NCI-H1436 (cell line): ENCODE measurements at places on chromosomes 16 and 17.

GRCh38 chr16:726438-727290, at the start of the genes CCDC78 and HAGHL:
Gene CCDC78, minus strand, starts transcription at chr16:726443. Its CDS starts 76 bp downstream, at chr16:726367.
Gene HAGHL, plus strand, starts transcription at chr16:727106. Its CDS starts 404 bp downstream, at chr16:727510.
- DNase-seq: peak; percentile 12

GRCh38 chr17:79987187-79987934, 48.3 kb downstream of the TBC1D16 start:
- no peak for DNase-seq

DNA sequence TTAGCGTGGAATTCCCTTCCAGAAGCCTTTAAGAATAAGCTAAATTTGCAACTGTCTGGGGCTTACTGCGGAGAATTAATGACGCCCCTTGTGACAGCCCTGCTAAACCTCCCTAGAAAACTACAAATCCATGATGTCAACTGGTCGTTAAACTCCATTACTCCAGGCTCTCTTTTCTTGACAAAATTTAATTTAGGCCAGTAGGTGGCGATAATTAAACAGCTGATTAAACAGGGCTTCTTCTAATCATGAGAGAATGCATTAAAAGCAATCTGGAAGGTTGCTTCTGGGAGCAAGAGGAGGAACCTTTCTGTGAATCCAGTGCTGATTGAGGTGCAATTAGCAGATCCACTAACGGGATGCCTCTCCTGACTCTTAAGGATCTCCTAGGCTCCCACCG, 8.1 kb upstream of the NLRP1 start:
- peak; percentile 44 for DNase-seq

GRCh38 chr17:7208027-7208571, 11.5 kb downstream of the DLG4 start:
- no peak for DNase-seq

GRCh38 chr16:88466175-88466862, 13.2 kb downstream of the ZFPM1 start:
- DNase-seq: no peak

DNA sequence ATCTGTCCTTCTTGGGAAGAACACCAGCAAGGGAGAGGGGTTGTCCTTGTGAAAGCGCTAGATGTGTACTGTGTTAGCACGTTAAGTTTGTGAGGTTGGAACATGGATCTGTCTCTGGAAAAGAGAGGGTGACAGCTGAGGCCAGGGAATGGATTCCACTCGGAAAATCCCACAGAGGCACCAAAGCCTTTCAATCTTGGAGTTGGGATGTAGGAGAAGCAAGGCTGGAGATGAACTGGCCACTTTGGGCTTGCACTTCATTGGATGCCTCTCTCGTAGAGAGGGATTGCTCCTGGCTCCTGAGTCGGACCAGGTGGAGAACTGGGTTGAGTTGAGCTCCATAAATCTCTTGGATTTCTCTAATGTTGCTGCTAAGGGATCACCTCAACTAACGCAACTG, 67.2 kb downstream of the CCDC182 start:
- no peak for DNase-seq

- no peak for DNase-seq
These were observed 14.4 kb downstream of the FLYWCH1 start for GRCh38 chr16:2925951-2926649.

- no peak for DNase-seq
These were observed 664.5 kb upstream of the SALL1 start for GRCh38 chr16:51815523-51815922.

GRCh38 chr16:55662644-55663031, 6.8 kb downstream of the SLC6A2 start:
- no peak for DNase-seq

- DNase-seq: no peak
These were observed 23.4 kb upstream of the CPSF4L start for GRCh38 chr17:73284906-73285602.

GRCh38 chr17:1872976-1873375, 43.2 kb downstream of the RPA1 start:
- no peak for DNase-seq

DNA sequence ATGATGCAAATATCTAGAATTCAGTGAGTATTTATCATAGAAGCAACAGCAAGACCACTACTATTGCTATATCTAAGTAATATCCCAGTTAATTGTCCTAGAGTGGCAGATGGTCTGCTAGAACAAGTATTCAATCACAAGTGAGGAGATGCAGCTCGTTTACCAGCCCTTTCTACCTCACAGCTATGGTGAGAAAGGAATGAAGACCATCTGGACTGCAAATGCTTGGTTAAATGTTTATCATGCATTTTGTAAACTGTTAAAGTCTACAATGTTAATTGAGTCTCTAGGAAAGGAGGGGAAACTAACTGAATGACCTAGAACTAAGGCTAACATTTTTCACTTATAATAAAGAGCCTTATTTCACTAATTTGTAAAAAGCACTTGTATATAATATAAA, 52.5 kb downstream of the CNOT1 start:
- no peak for DNase-seq

DNA sequence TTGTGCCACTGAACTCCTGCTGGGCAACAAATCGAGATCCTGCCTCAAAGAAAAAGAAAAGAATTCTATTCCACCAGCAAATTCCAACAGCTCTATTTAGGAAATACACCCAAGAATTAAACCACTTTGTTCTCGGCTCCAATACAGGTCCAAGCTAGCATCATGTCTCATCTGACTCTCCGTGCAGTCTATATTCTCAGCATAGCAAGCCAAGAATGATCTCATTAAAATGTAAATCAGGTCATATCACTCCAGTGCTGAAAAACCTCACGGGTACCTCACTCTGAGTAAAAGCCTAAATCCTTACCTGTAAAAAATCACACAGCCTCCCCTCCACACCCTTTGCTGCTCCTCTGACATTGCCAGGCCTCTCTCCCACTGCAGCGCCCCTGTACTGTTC, 23.9 kb downstream of the UBE2G1 start:
- DNase-seq: no peak

GRCh38 chr16:89011909-89012621, 35.1 kb upstream of the CBFA2T3 start:
- no peak for DNase-seq

GRCh38 chr17:77308861-77309726, 168.3 kb downstream of the SEC14L1 start:
- DNase-seq: no peak

- no peak for DNase-seq
These were observed 41.9 kb upstream of the NSRP1 start for GRCh38 chr17:30074730-30075129.

- DNase-seq: no peak
These were observed 2.9 kb upstream of the SCIMP start for GRCh38 chr17:5237541-5238016.

DNA sequence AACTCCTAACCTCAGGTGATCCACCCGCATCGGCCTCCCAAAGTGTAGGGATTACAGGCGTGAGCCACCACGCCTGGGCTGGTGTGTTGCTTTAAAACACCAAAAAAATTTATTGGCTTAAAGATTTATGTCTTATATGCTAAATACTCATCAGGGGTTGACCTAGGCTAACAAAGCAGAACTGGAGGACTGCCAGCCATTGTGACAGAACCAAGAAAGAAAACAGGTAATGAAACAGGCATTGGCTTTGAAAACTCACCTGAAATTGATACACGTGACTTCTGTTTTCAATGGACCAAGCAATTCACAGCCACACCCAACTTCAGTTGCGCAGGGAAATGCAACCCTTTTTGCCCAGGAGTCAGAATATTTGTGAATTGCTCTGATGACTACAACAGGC, 4.9 kb upstream of the PHAF1 start:
- no peak for DNase-seq

- DNase-seq: no peak
These were observed 168.2 kb upstream of the TNRC6C start for GRCh38 chr17:77790143-77790829.

DNA sequence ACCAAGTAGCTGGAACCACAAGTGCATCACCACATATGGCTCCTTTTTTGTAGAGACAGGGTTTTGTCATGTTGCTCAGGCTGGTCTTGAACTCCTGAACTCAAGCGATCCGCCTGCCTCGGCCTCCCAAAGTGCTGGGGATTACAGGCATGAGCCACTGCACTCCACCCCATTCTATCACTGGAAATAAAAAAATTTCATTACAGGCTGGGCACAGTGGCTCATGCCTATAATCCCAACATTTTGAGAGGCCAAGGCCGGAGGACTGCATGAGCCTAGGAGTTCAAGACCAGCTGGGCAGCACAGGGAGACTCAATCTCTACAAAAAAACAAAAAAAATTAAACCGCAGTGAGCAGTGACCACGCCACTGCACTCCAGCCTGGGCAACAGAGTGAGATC, 60.1 kb downstream of the BRIP1 start:
- no peak for DNase-seq

GRCh38 chr17:27457731-27458523, 1.7 kb downstream of the KSR1 start:
- no peak for DNase-seq

GRCh38 chr16:20415541-20415940, 6.2 kb downstream of the ACSM5 start:
- no peak for DNase-seq

- no peak for DNase-seq
These were observed 26.4 kb upstream of the SLC7A5 start for GRCh38 chr16:87895641-87896141.

DNA sequence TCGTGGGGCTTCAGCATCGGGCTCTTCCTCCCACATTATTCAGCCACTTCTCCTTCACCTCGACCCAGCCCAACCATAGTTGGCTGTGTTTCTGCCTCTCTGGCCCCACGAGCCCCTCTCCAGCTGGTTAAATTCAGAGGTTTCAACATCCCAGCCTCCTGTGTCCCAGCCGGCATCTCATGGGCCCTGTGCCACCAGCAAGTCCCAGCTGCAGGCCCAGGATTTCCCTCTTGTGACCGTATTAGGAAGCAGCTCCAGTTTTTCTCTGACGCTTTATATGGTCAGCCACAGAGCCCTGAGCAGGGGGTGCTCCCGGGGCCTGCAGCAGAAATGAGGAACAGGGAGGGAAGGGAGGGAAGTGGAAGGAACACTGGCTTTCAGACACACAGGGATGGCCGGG, 27.4 kb downstream of the MYH11 start:
- no peak for DNase-seq

DNA sequence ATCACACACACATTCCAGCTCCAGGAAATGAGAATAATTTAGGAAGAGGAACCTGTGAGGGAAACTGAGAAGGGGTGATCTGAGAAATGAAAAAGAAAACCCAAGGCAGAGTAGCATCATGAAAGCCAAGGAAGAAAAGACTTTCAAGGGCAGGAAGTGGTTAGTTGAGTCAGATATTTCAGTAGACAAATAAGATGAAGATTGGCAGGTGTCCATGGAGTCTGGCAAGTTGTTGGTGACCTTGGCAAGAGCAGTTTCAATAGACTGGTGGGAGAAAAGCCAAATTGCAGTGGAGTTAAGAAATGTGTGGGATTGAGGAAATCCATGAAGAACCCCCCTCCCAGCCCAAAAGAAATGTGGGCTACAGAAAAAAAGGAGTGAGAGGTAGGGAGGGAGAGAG, 10.7 kb downstream of the GNAO1 start:
- DNase-seq: no peak

GRCh38 chr17:48575066-48575582, 3.0 kb downstream of the HOXB4 start:
- peak; percentile 31 for DNase-seq

DNA sequence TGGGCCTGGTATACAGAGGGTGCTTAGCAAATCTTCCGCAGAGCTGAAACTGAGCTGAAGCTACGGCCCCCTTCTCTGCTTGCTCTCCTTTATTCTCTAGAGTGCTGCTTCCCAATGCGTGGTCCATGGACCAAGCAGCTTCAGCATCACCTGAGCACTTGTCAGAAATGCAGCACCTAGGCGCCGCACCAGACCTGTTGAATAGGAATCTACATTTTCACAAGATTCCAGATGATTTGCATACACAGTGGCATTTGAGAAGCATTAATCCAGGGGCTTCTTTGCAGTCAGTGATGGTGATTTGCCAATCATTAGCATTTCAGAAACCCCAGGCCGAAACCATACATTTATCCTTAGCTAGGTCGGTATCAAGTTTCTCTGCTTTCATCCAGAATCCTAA, 204.2 kb downstream of the CDH13 start:
- no peak for DNase-seq

DNA sequence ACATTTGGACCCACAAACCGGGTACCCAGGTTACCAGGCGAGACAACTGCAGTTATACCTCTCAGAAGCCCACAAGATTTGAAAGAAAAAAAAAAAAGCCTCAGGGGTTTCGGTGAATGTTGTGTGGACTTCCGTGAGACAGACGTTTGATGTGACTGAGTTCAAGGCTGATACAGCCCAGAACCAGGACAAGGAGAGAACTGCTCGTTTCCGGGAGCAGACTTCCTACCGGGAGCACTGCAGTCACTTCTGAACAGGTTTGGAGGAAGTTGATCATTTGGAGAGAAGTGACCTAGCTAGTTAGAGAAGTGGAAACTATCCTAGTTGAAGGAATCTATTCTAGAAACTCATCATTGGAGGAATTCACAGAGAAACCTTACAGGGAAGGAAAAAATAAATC, 847 bp downstream of the CKLF start:
- DNase-seq: no peak

GRCh38 chr16:82658796-82659195, 32.0 kb downstream of the CDH13 start:
- DNase-seq: no peak

- no peak for DNase-seq
These were observed 8.0 kb downstream of the SLC38A10 start for GRCh38 chr17:81287152-81287551.

DNA sequence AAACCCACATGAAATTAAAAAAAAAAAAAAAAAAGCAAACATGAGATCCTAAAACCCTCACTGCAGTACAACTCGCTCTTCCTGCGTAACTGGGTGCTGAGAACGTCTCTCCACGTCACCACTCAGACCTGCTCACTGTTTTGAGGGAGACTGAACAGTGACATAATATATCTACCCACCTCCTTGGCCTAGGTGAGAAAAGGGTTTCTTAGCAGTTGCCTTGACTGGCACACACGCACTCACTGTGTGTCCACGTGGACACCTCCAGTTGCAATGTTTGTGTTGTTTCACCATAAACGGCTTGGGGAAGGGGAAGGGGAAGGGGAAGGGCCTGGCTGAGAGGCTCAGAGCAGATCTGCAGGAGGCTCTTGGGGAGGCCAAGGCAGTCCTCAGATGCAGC, 32.0 kb downstream of the FANCA start:
- DNase-seq: no peak

DNA sequence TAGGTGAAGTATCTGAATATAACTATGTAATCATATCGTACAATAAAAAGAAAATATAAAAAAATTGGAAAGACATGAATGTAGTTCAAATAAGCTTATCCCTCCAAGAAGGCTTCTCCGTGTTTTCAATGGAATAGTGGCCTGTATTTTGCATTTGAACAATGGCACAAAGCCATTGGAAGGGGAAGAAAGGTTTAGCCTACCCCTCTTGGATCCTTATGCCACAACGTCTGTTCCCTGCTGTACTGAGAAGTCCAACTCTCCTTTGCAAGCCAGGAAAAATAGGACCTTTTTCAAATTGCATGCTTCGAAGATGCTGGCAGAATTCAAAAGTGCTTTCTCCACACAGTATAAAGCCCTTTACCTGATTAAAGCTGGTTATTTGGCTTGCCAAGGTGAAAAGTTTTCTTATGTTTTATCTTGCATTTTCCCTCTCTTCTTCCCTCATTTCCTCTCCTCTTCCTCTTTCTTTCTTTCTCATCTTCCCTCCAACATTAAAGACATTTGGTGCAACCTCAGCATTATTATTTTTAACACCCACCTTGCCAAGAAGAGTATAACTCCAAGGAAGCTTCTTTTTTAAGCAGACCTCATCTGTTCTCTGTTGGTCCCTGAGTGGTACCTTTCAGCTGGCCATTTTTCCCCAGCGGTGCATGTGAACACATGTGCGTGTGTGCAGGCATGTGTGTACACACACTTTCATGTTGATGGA, 968.6 kb upstream of the RBFOX1 start:
- no peak for DNase-seq

- DNase-seq: no peak
These were observed 121.6 kb downstream of the ZNF423 start for GRCh38 chr16:49734331-49734730.

- DNase-seq: no peak
These were observed 105.5 kb downstream of the AXIN2 start for GRCh38 chr17:65455972-65456343.
